Right renal cortex interstitium (tissue), 3 donors: ENCODE measurements at places on chromosomes 4 and X.

DNA sequence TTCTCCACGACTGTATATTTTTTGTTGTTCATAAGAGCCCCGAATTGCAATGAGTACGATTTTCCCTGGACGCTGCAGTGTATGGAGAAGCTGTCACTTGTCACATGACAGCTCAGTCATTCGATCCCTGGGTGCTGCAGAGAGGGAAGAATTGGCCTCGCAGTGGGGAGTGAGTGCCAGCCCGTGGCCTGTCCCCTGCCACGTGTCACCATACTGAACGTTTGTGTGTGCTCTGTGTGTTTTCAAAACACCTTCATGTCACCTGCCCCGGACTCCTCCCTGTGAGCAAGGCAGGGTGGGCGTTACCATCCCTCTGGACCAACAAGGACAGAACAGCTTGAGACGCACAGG lies 77.9 kb downstream of the TBL1X start:
- no peak for DNase-seq

DNA sequence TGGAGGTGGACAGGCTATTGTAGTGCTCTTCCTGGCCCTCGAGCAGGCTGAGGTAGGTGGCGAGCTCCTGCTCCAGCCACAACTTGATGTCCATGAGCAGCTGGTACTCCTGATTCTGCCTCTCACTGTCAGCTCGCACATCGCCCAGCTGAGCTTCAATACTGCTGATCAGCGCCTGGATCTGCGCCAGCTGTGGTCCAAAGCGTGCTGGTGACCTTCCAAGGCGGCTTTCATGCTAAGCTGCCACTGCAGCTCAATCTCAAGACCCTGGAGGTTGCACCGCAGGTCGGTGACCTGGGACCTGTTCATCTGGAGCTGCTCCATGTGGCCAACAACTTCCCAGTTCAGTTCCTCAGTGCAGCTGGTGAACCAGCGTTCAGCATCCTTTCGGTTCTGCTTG lies 31.2 kb downstream of the LRIT3 start:
- no peak for DNase-seq

DNA sequence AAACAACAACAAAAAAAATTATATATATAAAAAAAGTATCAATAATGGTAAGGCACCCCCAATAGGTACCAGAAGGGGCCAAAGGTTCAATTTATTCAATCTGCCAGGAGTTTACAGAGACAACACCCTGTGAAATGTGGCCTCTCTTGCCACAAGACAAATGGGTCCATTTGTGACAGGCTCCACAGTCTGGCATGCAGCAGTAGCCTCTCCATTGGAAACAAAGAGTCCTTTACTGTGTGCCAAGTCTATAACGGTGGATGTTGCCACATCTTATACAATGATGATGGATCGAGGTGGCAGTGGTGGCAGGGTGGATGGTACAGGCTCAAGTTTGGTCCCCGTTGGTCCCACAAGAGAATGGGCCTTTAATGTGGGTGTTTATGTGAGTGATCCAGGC lies 70.1 kb upstream of the SH3RF1 start:
- no peak for DNase-seq

GRCh38 chrX:119614776-119615175 lies 8.6 kb upstream of the NKRF start:
- no peak for DNase-seq

- no peak for DNase-seq
Observed at GRCh38 chrX:44435047-44435446, 91.6 kb upstream of the EFHC2 start.
